ENCODE measurements at places on chromosomes 4 and X.

DNA sequence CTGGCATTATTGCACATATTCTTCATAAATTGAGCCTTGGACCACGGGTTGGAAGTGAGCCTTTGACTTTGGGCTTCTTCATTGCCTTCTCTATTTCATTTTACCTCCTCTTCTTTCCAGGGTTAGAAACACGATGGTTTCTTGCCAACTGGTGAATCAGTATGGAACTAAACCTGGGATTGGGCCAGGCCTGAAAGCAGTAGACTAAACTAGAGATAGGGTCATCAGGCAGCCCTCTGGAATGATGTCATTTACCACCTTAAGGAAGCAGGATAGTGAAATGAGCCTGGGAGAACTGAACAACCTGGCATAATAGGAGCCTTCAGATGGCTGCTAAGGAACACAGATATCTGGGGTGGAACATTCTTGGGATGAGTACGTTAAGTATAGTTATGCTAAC, 67.5 kb upstream of the ATP8A1 start:
- DNase-seq: no peak

- DNase-seq: no peak
Measured at GRCh38 chrX:725971-726370, 95.4 kb downstream of the SHOX start.

GRCh38 chrX:12794654-12795053, 3.4 kb downstream of the PRPS2 start:
- no peak for DNase-seq

- no peak for DNase-seq
Measured at GRCh38 chr4:165461159-165461821, 82.5 kb downstream of the CPE start.

DNA sequence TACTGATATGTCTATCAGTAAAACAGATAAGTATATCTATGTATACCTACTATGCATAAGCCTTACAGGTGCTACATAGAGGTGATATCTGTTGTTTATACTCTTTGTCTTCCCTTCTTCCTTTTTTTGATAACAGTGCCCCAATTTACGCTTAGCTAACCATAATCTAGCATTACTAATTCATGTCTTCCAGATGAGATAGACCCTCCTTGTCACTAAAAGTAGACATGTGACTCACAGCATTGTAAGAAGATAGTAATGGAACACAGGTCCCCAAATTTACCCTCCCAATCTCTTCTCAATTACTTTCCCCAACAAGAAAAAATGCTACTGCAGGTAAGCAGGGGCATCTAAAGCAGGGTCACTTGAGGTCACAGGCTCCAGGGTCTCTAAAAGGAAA, 7.9 kb upstream of the NFKB1 start:
- DNase-seq: no peak

- DNase-seq: no peak
Measured at GRCh38 chrX:25016361-25016671, 551 bp upstream of the ARX start.

DNA sequence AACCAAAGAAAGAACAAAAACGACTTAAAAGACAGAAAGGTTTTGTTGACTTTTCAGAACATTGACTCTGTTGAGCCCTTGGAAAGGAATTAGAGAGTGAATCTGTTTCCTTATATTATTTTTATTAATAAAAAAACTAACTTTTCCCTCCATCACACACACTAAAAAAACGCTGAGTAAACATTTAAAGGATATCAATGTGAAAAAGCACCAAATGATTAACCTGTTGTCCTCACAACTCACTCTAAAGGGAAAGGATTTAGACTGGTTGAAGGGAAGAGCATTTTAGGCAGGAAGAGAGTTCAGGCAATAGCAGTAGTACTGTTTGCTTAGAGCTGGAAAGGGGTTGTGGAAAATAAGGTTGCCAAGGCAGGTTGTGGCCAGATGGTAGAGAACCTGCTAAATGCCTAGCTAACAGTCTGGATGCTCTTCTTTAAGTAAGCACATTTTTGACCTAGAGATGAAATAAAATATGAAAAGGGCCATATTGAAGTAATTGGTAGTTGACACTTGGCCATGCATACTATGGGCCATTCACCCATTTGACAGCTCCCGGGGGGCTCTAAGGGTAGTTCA, 98.0 kb upstream of the NDP start:
- no peak for DNase-seq

DNA sequence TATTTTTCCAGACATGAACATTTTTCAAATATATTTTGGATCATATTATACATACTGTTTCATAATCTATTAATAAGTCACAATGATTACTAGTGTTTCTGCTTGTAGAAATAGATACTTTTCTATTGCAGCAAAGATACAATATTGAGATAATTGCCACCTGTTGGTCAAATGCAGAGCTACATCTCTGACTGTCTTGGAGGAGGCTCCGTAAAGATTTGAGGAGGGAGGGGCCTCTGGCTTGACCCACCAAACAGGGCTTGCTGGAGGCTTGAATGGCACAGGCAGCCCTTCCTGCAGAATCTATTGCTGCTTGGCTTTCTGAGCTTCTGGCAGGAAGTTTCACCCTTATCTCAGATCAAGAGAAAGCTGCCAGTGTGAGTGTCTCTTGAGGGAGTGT, 99.3 kb upstream of the ARMCX2 start:
- peak; percentile 2 for DNase-seq

DNA sequence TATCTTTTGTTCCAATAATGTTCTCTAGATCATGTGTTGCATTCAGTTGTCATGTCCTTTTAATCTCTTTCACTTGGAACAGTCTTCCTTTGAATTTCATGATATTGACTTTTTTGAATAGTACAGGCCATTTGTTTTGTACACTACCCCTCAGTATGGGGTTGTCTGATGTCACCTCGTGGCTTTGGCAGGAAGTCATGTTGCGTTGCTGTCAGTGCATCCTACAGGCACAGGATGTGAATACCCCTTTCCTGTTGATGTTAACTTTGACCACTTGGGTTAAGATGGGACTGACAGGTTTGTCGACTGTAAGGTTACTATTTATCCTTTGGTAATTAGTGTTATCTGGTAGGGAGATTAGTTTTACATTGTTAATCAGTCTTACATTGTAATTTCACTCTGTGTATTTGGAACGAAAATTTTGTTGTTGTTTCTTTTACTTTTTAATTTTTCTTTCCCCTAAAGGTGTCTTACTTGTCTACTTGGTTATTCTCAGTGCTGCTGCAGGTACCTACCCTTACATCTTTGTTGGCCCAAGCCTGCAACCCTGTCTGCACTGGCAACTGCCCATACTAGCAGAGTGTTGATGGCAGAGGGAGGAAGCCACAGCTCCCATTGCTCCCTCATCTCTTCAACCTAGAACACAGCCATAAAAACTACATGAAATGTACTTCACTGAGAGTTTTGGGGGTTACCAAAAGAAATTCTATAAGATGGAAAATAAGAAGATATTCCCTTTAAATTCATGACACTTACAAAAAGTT, 14.7 kb upstream of the ATP8A1 start:
- peak; percentile 61 for DNase-seq

GRCh38 chr4:63379750-63380522, 1029.3 kb downstream of the TECRL start:
- no peak for DNase-seq
